Stimulated activated memory B cell treated with anti-CD40 and anti-IgM and Interleukin-4, amounts not matched to agents 10 μg/mL and 1 μg/mL and 100 μg/mL, for 72 hours (primary cell): ENCODE measurements at places on chromosomes 11 and 22.

DNA sequence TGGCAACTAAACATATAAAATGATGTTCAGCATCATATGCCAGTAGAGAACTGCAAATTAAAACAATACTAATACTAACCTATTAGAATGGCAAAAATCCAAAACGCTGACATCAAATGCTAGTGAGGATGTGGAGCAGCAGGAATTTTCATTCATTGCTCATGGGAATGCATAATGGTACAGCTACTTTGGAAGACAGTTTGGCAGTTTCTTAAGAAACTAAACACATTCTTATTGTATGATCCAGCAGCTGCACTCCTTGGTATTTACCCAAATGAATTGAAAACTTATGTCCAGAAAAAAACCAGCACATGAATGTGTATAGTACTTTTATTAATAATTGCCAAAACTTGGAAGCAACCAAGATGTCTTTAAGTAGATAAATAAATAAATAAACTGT lies 258.0 kb downstream of the TENM4 start:
- ATAC-seq = no peak

- peak; percentile 49 for ATAC-seq
These were observed 468 bp downstream of the PATL1 start for GRCh38 chr11:59668188-59668949.

DNA sequence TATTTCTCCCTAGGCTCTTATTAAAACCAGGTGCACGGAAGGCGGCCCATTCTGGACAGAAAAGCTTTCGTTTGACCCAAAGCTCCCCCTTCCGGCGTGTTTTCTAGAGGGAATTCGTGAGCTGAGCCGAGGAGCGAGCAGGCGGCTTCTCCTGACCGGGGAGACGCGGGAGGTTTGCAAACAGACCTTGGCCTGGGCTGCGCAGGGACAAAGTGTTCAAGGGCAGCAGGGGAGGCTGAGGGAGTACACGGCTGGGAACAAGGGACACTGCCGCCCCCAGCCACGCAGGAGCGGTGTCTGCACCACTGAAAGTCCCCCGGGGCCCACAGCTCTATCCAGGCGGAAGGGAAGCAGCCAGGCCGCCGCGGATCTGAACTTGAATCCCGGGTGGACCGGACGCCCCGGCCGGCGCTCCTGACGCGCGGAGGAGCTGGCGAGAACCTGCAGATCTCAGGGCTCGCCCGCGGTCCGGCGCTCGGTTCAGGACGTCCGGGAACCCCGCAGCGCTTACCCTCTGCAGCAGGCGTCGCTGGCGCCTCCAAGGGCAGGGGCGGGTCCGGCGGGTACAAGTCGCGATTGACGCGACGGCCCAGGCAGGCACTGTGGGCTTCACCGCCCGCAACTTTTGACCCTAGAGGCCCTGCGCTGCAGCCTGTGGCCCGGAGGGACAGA lies 101.9 kb downstream of the WT1 start:
- ATAC-seq = peak; percentile 43

- peak; percentile 69 for ATAC-seq
These were observed 115.7 kb downstream of the ABTB2 start for GRCh38 chr11:34242037-34242625.

GRCh38 chr11:12090761-12091258 lies 19.6 kb upstream of the MICAL2 start:
- no peak for ATAC-seq

GRCh38 chr11:110988671-110989070 lies 256.9 kb upstream of the POU2AF2 start:
- no peak for ATAC-seq

DNA sequence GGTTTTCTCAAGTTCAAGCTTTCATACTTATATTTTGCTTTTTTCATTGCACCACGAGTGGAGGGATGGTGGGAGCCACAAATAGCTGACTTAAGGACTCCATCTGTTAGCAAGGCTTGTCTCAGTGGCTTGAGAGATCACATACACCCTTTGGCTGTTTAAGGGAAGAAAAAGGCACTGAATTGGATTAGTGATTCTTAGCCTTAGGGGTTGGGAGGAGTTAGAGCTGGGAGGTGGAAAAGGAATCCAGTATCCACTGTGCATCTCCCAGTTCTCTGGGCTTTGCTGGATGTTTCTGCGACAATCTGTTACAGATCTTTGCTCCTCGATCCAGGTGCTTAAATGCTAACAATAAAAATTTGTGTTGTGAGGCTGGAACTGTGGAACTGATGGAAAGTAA lies 593.6 kb downstream of the CNTN5 start:
- ATAC-seq = no peak

- no peak for ATAC-seq
These were observed 165.1 kb downstream of the MSANTD4 start for GRCh38 chr11:105856954-105857353.

- no peak for ATAC-seq
These were observed 110.2 kb downstream of the TEAD1 start for GRCh38 chr11:12784445-12784844.

GRCh38 chr11:75768909-75769771 lies 562 bp downstream of the DGAT2 start:
- no peak for ATAC-seq

- peak; percentile 94 for ATAC-seq
These were observed 49.4 kb downstream of the MAML2 start for GRCh38 chr11:96293598-96294021.

DNA sequence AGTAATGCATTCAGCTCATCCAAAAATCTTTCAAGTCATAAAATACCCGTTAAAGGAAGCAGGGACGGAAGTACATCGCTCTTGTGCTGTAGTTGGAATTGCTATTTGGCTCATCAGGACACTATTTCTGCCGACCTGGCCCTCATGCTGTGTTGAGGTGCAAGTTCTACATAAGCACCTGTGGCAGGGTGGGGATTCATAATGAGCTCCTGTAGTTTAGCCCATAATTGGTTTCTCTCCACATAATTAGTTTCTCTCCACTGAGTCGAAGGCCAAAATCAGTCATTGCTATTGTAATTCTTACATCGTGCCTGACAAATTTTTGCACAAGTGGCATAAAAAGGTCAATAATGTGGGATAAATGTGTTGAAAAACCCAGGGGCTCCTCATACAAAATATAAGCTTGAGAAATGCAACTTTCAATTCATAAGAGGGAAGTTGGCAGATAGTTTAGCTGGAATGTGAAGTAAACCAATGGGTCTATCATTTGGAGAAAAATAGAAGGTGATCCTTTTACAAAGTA lies 14.9 kb upstream of the ISX start:
- no peak for ATAC-seq

GRCh38 chr11:130246738-130247137 lies 68.0 kb downstream of the ZBTB44 start:
- no peak for ATAC-seq
